ENCODE measurements at places on chromosomes 2 and 18.

DNA sequence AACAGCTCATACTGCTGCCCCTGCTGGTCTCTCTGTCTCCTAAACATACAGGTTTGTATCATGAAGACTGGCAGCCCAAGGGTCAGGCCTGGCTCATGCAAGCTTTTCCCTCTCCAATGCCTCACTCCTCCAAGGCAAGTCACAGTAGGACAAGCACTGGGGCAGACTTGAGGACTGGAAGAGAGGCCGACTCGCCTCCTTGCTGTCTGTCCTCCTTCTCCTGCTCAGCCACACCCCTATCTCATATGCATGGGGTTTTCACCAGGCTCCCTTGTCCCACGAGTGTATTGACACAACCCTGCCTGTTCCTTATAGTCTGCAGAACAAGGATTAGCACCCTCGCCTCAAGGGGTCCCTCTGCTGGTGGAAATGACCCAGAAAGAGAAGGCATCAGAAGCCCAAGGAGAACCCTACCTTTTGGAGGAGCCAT lies 223.7 kb downstream of the SOX11 start:
- no peak for DNase-seq

- no peak for DNase-seq
Measured at GRCh38 chr2:43073401-43073825, 153.0 kb downstream of the ZFP36L2 start.

DNA sequence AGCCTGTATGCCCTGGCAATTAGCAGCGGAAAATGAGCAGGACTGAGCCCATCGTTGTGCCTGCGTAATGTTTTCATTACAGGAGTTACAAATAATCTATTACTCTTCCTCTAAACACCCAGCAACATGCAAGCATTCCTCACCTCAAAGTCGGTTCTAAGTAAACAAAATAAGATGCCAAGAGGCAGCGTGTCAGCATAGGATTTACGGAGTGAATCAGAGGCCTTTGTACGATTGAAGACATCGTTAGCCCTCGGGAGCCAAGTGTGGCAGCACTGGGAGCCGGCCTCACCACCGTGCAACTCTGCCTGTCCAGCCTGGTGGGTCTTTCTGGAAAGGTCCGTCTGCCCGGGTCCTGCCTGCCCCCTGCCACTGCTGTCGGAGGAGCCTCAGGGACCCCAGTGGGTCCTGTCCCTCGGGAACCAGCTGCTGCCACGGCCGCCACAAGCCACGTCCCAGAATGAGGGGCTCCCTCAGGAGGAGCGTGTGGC lies 80.1 kb upstream of the CTDP1 start:
- no peak for DNase-seq

DNA sequence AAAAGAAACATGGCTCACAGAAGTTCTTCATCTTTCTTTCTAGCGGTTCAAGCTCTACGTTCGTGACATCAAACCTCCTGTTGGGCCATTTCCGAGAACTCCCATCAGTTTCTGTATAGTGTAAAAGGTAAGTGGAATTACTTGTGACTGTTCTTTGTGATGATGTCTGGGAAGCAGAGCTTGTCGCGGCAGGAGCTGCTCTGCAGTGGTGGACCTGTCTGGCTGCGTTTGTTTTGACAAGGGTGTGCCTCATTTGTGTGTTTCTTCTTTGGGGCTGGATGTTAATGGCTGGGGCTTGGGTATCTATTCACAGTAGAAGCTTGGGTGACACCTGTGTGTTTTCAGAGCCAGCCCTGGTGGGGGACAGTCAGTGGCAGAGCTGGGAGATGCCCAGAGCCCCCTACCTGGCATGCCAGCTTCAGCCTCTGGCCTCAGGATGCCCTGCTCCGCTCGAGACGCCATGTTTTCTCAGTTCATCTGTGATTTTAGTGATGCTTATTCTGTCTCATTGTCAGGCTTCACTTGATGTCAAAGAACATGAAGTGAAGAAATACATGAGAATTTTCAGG lies 59.6 kb downstream of the LDLRAD4 start:
- no peak for DNase-seq

GRCh38 chr18:36504928-36505327 lies 207.4 kb downstream of the FHOD3 start:
- DNase-seq, result no peak

- no peak for DNase-seq
Measured at GRCh38 chr2:170141865-170142264, 36.1 kb upstream of the MYO3B start.

GRCh38 chr2:136538489-136538888 lies 226.9 kb upstream of the THSD7B start:
- no peak for DNase-seq

DNA sequence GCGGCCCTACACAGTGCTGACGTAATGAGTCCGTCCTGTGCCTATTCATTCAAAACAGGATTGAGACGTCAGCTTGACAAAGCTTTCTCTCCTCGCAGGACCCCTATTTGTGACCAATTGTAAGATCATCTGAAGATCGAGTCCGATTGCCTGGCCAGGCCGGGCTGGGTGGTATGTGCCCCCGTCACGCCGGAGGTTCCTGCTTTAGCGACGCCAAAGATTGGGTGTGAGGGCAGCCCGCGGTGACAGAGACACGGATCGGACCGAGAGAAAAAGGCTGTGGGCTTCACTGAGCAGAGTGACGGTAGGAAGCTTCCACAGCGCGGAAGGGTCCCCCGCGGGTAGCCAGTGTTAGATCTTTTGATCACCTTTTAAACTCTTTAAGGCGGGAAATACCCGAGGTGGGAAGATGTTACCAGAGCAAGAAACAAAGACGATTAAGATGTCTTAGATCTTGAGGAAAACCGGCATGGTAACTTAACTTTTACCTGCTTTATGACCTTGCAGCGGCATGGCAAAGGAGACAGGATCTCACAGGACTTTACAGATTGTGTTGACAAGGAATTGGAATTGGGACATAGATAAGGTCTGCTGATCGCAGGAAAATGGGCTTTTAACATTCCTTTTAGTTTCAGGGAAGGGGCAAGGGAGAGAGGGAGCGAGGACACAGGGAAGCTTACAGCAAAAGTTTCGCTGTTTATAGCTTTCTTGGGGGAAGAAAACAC lies 220.0 kb downstream of the METTL4 start:
- no peak for DNase-seq

- DNase-seq, result no peak
Measured at GRCh38 chr2:173059971-173060461, 15.6 kb upstream of the MAP3K20 start.

DNA sequence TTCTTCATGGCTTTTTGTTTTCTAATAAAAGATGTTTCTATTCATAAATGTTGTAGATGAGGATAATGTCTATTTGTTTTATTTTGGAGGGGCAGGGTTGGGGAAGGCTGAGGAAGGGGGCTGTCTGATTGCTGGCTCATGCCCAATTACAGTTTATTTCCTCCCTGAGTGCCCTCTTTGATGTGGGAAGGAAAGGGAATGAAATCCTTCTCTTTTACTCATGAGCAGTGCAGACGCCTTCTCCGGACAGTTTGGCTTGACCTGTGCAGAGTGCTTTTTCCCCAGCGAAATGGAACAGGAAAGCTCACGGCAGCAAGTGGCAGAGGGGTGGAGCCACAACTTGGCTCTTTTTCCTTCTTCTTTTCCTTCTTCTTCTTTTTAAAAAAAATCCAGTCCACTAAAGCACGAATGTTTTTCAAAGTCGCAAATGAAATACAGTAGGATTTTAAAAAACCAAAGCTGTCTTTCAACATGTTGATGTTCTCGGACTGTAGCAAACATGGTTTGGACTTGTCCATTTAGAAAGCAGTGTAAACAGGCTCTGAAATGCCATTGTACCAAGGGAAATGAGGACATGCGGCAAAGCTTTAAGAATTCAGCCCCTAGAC lies 34.5 kb downstream of the RAB31 start:
- no peak for DNase-seq

- no peak for DNase-seq
Measured at GRCh38 chr2:216074380-216074779, 7.2 kb downstream of the PECR start.

GRCh38 chr2:86521922-86522321 lies 41.3 kb downstream of the CHMP3 start:
- DNase-seq, result no peak

DNA sequence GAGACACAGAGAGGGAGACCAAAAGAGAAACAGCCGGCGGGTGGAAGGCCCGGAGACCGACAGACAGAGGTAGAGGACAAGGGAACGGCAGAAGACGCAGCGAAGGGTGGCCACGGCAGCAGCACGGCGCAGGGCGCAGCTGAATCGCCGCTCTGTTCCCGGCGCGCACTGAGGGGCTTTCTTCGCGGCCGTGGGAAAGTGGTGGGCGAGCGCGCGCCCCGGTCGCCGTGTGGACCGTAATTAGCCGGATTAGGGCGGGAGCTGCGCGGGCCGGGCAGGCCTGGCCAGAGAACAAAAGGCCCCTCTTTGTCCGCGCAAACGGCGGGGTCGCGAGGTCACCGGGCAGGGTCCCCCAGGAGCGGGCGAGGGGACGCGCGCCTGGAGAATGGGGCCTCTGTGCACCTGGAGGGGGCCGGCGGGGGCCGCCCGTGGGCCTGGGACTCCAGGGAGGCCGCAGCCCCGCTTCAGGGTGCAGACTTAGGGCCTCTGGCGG lies 158.3 kb downstream of the ZFP36L2 start:
- DNase-seq, result no peak

DNA sequence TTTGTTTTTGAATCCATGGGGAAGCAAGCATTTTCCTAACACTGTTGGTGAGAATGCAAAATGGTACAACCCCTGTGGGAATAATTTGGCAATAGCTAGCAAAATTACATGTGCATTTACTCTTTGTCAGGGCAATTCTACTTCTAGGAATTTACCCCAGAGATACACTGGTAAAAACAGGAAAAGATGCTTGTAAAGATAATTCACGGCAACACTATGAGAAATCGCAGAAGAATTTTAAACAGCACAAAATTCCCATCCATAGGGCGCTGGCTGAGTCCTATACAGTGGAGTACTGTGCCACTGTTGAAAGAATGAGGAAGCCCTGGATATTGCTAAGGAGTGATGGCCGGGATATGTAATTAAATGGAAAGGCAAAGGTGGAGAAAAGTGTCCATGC lies 75.8 kb downstream of the DGKD start:
- no peak for DNase-seq

- no peak for DNase-seq
Measured at GRCh38 chr2:139317259-139317658, 537.1 kb upstream of the NXPH2 start.

GRCh38 chr2:148922776-148923475 lies 47.9 kb downstream of the KIF5C start:
- DNase-seq, result no peak

GRCh38 chr2:60414495-60415138 lies 138.8 kb downstream of the BCL11A start:
- no peak for DNase-seq

- no peak for DNase-seq
Measured at GRCh38 chr18:73366713-73367112, 498.9 kb upstream of the NETO1 start.

- no peak for DNase-seq
Measured at GRCh38 chr2:75381032-75381431, 179.7 kb downstream of the EVA1A start.

DNA sequence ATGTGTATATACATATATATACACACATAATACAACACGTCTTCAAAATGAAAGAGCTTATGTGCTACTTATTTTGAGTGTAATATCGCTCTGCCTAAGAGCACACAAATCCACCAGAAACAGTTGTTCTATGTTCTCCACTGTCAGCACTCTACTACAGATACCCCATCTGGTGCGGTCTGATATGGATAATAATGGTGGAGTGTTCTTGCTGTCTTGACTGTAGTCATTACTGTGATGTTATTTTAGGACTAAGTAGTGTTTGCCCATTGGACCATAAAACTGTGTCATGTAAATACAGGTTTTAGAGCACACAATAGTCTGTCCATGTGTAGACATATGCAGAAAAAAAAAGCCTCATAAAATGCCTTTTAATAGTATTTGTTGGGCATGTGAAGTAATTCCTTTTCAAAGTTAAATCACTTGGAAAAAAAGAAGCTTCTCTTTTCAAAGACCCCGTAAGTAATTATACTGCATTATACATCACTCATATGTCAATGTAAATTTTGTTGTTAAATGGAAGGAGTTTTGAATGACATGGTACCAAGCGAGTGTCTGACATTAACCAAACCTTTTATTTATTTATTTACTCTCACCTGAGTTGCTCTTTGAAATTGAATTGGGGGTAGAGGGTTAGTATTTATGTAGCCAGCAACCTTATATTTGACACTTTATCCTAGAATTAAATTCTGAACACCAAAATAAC lies 1249.2 kb upstream of the ZEB2 start:
- no peak for DNase-seq

- DNase-seq, result no peak
Measured at GRCh38 chr18:24660956-24661355, 200.5 kb downstream of the HRH4 start.

GRCh38 chr2:40213619-40214018 lies 238.3 kb downstream of the SLC8A1 start:
- DNase-seq, result no peak

DNA sequence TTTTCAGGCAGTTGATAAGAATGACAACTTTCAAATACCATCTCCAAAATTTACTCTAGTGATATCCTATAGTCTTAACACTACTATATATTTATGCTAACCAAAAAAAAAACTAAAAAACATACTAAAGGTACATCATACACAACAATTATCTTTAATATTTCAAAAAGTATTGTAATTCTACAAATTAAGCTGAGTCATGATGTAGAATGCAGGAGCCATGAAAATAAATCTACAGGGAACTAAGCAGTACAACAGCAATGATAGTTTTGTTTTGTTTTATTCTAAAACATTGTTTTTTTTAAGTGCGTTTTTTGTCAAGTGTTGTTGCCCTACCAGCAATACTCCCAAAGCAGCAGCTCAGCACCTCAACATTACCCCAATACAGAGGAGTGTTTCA lies 314.3 kb downstream of the FSIP2 start:
- no peak for DNase-seq

DNA sequence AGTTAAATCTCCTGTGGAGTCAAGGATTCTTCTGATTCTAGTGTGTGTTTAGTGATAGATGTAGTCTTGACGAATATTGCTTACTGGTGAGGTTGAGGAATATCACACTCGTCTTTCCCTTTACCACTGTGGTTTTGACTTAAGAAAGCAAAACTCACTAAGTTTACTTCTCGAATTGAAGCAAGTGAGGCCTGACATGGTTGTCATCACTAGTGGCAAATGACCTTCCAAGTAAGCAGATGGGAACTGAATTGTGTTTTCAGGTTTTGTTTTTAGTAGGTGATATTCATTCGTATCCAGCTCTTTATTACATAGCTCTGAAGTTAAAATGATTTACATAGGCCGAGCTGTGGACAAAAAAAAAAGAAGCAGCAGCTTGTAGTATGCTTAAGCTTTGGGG lies 20.6 kb upstream of the DSG4 start:
- no peak for DNase-seq

GRCh38 chr18:10417191-10417590 lies 37.2 kb upstream of the APCDD1 start:
- DNase-seq, result no peak

- DNase-seq, result no peak
Measured at GRCh38 chr18:37299471-37300304, 265.9 kb downstream of the CELF4 start.

GRCh38 chr2:101989740-101990460 lies 1.9 kb upstream of the IL1R2 start:
- no peak for DNase-seq

- no peak for DNase-seq
Measured at GRCh38 chr2:20187331-20187730, 37.6 kb downstream of the SDC1 start.

GRCh38 chr2:228838819-228839218 lies 432.3 kb downstream of the PID1 start:
- no peak for DNase-seq
